ENCODE measurements at places on chromosomes 16 and 17.

GRCh38 chr17:9150446-9151090 is 129.3 kb downstream of the NTN1 start:
- no peak for DNase-seq

DNA sequence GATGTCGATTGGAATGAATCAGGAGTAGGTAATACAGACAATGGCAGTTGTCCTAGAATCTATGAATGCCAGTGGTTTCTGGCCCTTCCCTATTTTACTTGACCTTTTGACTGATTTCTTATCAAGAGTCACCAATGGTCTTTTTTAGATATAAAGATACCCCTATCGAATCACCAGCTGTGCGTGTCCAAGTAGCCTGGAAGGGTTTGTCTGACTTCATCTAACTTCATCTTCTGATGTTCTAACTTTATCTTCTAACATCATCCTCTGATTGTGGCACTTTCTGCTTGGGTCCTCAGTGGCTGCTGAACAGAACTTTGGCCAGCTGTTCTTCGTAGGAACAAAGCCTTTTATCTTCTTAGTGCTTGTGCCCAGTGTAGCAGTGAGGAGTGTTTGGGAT is 129.7 kb downstream of the MSI2 start:
- DNase-seq, result no peak

DNA sequence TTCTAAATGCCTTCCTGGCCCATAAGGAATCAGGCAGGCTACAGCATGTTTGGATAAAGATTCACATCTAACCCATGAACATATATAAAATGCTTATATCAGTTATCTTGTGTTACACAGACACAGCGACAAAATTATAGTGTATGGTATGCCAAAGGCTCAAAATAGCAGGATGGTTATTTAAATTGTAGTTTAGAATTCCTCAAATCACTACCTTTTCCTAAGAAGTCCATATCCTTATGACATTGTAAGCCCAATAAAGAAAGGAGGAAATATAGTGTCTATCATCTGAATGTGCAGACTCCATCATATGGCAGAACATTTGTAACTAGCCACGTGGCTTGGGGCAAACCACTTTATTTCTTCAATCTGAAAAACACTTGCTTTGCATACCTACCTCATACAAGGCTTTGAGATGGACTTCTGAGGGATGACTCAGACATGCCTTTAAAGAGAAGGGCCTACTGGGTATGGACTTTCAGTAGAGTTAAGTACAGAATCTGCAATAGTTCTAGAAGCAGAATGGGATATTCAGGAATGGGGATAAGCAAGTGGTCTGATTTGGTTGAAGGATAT is 12.1 kb upstream of the DHX8 start:
- DNase-seq, result no peak

GRCh38 chr16:59973966-59974365 is 1239.8 kb upstream of the GOT2 start:
- DNase-seq, result no peak
